ENCODE measurements at places on chromosomes 6 and 20.
A peak's percentile ranks its signal among the peaks of the same experiment; 100 is the strongest.

- no peak for DNase-seq
Observed at GRCh38 chr6:123547216-123547978, 89.4 kb downstream of the TRDN start.

DNA sequence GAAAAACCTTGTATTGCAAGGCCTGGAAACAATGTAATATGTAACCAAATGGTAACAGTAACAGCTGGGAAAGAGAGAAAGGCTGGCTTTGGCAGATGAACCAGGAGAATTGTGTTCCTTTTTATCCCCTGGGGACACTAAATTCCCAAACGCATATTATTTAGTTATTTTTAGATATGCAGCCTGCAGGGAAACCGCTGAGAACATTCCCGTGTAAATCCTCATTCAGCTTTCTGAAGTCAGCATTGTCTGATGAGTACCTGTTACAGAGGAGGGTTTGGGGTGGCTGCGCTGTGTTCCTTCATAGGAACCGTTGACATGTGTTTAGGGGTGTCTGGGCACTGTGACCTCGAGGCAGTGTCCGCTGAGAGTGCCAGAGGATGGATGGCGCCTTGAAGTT is 101.3 kb downstream of the SMOC2 start:
- DNase-seq: no peak

DNA sequence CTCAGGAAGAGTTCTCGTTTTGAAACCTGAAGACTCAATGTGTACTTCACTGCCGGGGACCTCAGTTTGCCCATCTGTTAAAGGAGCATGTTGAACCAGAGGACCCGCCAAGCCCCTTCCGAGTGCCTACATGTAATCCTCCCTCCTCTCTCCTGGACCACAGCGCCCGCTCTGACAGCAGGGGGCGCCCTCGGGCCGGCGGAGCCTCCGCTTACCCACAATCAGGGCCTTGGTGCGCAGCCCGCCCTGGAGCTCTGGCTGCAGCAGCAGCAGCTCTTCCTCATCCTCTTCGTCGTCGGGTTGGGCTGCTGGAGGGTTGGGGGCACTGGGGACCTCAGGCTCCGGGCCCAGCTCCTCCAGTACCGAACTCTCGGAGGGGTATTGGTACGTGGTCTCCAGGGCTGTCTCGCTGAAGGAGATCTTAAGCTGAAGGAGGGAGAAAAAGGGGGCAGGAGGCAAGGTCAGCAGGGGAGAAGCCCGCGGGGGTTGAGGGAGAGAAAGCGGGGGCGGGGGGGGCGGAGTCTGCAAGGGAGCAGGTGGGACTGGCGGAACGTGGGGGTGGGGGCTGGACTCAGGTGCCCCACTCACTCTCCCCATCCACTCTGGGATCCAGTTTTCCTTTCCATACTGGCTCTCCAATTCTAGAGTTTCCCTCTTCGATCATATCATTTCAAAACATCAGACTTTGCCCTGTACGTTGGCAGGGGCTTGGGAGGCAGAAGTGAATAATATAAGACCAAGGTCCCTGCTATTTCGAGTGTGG is 6.3 kb upstream of the DHX16 start:
- DNase-seq: peak; percentile 89

- no peak for DNase-seq
Observed at GRCh38 chr6:82376636-82377035, 13.0 kb downstream of the TPBG start.

GRCh38 chr6:41432280-41432679 is 96.9 kb downstream of the NCR2 start:
- no peak for DNase-seq

GRCh38 chr6:37585523-37585905 is 85.8 kb upstream of the CCDC167 start:
- DNase-seq: no peak

DNA sequence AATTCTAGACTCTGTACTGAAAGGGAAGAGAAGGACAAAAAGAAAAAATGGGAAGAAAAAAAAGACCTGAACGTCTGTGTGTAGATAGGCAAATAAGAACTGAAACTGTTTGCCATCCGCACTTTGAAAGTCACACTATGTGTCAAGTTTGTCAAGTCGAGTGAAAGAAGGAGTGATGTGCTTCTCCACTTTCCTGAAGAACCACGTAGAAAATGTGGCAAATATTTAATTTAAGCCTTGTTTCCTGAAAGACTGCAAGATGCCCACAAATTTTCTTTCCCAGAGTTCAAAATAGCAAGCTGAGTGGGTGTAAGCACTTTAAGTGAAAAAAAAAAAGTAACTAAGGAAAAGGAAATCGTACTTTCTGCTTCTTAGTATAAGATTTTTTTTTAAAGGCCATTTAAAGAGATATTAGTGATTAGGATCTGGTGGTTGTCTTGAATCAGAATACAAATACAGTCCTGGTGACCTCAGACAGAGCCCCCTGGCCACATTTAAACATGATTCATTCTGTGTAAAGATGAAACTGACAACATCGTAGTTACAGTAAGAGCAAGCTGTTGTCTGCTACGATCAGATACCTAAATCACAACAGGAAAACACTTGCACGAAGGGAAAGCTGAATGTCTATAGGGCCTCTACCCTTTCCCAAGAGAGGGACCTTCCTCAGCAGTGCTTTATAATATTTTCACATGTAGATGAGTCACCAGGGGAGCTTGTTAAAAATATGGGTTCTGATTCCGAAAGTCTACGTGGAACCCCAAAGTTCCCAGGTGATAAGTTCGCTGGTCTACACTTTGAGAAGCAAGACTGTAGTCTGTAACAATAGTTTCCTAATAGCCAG is 102.3 kb downstream of the HIVEP2 start:
- no peak for DNase-seq

DNA sequence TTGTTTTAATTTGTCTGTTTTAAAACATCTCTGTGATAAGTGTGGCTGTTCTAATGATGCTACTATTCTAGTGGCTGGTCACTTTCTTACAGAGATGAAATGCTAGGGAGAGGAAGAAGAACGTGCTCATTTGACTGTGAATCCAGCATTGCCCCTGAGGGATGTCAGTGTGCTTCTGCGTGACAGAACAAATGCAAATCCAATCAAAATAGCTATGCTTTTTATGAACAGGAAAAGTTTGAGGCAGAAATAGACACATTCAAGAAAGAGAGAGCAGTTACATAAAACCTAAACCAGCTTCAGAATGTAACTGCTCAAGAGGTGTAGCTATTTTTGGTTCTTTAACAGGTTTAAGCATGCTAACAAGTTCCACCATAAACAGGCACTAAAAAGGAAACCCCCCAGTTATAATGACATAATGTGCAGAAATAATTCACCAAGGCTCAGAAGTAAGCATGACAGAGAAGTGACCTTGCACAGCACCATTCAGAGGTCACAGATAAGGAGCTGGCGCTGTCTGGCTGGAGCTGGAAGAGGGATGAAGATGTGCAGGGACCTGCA is 385.3 kb downstream of the EPM2A start:
- no peak for DNase-seq

GRCh38 chr20:33667676-33668465 is 1.1 kb downstream of the ACTL10 start:
- DNase-seq: peak; percentile 88

DNA sequence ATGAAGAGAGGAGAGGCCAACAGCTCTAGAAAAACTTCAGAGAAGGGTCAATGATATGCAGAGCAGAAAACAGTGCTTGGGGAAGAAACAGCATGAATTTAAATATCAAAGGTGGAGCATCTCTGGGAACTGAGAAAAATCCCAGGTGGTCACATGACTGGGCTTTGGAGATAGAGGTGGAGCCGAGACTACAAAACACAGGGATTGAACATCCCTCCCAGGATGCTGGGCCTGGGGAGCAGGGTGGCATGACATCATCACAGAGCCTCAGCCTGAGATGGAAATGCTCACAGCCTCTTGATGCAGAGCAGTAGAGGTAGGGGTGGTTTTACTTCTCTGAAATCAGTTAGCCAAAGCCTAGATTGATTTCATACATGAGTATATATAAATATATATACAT is 529.5 kb downstream of the PRKN start:
- DNase-seq: no peak

- no peak for DNase-seq
Observed at GRCh38 chr6:50952092-50952907, 133.6 kb downstream of the TFAP2B start.

DNA sequence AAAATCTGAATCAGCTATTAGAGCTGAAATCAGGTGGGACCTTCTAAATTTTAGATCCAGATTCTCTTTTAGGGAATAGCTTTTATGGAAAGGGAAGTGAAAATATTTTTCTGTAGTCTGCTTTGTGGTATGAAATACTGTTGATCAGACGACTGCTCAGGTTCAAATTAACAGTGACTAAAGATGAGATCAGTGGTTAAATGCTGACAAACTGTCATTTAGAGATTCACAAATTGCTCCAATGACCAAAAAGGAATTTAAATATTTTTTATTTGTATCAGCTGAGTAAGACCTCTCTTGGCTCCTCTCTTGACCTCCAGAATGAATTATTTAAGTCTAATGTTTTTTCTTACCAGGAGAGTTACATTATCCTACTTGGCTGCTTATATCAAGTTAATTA is 77.3 kb downstream of the KCNQ5 start:
- no peak for DNase-seq

GRCh38 chr6:104537180-104537579 is 322.5 kb downstream of the HACE1 start:
- no peak for DNase-seq

- DNase-seq: no peak
Observed at GRCh38 chr20:57265997-57266290, 497 bp downstream of the BMP7 start.

- DNase-seq: no peak
Observed at GRCh38 chr6:147116056-147116455, 88.2 kb upstream of the STXBP5 start.

DNA sequence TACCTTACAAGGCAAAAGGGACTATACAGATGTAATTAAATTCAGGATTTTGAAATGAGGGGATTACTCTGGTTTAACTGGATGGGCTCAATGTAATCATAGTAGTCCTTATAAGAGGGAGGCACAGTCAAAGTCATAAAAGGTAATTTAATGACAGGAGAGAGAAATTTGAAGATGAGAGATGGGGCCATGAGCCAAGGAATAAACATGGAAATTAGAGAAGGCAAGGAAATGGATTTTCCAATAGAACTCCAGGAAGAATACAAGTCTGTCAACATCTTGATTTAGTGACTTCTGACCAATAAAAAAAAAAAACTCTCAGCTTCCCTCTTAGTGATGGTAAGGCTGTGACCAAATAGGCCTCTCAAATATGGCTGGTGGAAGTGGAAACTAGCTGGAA is 101.9 kb upstream of the BEND3 start:
- no peak for DNase-seq

DNA sequence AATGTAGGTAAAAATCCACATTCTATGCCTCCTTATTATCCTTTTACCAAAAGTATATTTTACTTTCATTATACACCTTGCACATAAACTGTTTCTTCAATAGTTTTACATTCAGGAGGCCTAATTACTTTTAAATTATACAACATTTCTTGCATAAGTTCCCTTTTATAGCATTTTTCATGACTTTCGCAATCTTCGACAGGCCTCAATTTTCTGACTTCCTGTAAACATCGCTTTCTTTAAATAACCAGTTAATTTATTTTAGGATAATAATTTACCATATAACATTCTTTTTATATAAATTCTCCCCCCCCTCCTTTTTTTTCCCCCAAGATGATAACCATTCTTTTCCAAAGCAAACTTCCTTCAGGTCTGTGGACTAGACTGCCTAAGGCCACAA is 9.2 kb downstream of the SLC35A1 start:
- no peak for DNase-seq

DNA sequence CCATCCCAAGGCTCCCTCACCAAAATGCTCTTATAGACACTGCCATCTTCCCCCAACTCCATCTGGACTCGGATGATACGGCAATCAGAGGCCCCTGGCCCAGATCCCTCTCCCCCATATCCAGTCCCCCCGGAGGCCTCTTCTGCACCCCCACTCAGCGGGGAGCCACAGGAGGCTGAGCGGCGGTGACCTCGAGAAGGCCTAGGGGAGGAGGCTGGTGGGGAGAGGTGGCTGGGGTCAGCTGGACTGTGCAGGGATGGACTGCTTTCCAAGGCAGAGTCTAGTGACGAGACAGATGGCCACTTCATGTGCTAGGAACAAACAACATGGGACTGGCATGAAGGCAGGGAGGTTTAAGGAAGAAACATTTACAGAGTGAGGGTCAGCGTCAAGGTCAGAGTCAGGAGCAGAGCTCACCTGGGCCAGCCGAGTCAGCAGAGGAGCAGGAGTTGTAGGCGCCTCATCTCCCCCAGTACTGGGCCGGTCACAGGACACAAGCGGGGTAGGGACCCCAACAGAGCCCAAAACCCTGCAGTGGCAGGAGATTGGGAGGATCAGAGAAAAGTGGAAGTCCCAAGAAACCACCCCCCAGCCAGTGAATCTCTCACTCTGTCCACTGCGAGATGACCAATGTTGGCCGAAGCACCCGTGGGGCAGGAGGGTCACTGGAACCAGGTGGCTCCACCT is 3.7 kb downstream of the PFDN6 start:
- no peak for DNase-seq

GRCh38 chr20:53934421-53935343 is 135.7 kb downstream of the BCAS1 start:
- peak; percentile 26 for DNase-seq

- DNase-seq: no peak
Observed at GRCh38 chr6:126341126-126341525, 1.2 kb downstream of the CENPW start.

GRCh38 chr6:32685603-32686002 is 19.1 kb upstream of the HLA-DQB1 start:
- no peak for DNase-seq
